ENCODE measurements at places on chromosomes 1 and 21.

- no peak for DNase-seq
These were observed 44.8 kb upstream of the DUSP10 start for GRCh38 chr1:221786647-221787046.

DNA sequence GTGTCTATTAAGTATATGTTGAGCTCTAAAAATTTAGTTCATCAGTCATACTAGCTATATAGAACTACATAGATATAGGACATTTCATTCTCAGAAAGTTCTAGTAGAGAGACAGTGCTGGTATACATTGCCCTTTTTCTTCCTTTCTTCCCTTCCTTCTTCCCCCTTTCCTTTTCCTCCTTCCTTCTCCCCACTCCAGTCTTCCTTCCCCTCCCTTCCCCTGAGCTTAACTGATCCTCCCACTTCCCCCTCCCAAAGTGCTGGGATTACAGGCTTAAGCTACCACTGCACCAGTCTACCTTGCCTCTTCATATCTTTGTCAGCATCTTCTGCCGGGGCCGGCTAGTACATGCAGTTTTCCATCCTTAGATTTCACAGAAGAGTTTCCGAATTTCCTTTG lies 12.1 kb downstream of the THRAP3 start:
- no peak for DNase-seq

DNA sequence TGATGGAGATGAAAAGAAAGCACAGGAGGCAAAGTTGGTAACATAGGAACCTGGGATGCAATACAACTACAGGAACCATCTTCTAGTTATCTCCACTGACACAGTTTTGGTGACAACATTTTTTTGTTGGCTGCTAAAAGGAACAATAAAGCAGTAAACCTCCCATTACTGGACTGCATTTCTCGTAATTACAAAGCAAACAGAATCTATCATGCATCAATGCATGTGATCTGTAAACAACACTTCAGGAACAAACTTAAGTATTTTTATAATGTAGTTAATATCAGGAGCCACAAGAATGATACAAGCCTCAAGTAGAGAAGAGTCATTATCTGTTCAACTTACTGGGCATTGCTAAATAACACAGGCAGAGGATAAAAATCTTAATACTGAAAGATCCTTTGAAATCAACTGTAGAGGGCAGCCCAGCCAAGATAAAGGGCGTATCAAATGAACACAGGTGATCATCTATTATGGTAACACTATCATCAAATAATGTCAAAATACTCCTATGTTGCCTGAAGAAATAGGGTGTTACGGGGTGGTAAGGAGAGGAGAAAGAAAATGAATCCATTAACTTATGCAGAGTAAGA lies 193.3 kb downstream of the EIF4G3 start:
- DNase-seq, result no peak

GRCh38 chr1:36327421-36328087 lies 4.1 kb upstream of the EVA1B start:
- DNase-seq, result no peak

DNA sequence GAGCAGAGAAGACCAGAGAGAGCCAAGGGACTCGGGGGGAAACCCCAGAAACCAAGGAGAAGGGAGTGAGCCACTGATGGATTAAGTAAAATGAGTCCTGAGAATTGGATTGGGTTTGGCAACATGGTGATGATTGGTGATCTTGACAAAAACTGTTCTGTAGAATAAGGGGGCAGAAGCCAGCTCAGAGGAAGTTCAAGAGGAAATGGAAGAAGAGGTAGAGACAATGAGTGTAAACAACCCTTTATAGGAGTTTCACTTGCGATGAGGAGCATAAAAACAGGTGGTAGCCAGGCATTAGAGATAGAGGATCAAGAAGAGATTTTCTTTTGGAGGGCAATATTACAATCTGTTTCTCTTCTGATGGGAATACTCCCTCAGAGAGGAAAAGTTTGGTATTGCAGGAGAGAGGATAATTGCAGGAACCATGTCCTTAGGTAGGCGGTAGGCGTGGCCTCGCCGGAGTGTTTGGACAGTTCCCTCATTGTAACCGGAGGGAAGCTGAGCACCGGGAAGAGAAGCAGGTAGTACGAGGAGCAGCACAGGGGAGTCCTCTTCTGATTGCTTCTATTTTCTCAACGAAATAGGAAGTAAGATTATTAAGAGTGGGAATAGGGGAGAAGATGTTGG lies 68.4 kb upstream of the TENT5C start:
- DNase-seq, result no peak

DNA sequence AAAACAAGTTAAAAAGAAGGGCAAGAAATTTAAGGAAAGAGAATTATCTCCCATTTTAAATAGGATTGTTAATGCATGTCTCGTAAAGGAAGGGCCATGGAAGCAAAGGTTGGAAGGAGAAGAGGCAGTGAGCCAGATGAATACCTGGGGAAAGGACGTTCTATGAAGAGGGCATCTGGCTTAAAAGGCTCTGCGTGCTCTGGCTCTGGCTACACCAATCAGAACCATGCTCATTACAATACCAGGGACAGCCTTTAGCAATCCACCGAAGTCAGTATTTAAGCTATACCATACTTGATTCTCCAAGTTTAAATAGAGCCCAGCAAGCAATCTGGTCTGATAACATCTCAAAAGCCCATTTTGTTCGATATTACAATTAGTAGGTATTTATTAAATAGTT lies 58.5 kb upstream of the C1orf87 start:
- DNase-seq, result no peak

- no peak for DNase-seq
These were observed 1.9 kb downstream of the FAM110D start for GRCh38 chr1:26160527-26161414.

GRCh38 chr1:232890340-232890943 lies 60.0 kb upstream of the NTPCR start:
- no peak for DNase-seq

- DNase-seq, result no peak
These were observed 779.7 kb downstream of the USP25 start for GRCh38 chr21:16509476-16509875.

DNA sequence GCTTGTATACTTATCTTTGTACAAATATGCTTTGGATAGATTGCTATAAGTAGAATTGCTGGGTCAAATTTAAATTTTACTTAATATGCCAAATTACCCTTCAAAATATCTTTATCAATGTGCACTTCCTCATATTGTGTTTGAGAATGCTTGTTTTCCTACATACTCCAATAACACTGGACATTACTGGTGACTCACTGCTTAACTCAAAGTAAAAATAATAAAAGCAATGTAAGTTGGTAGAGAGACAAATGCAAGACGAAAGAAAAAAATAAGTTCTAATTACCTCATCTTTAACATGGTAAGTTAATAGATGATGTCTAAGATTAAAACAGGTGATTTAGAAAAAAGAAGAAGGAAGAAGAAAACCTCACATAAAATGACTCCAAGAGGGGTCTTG lies 7.9 kb upstream of the SH3GLB1 start:
- DNase-seq, result no peak

DNA sequence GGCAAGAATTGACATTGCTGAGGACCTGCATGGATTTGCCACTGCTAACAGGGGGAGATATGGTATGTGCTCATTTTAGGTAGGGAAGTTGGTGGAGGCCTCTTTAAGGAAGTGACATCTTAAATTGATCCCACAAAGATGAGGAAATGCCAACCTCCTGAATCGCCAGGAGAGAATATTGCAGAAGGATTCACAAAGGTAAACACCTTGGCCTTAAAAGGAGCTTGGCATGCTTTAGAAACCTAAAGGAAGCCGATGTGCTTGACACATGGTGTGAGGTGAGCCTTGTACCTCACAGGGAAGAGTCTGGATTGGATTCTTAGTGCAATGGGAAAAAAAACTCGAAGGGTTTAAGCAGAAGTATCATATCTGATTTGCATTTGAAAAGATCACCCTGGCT lies 470.5 kb upstream of the DAB1 start:
- DNase-seq, result no peak

GRCh38 chr21:42513151-42513984 lies at the start of gene SLC37A1:
Gene SLC37A1 (plus strand): TSS chr21:42513852. CDS start chr21:42518455, 4,603 bp downstream.
- DNase-seq, result no peak
